ENCODE measurements at places on chromosomes 3 and 15.

DNA sequence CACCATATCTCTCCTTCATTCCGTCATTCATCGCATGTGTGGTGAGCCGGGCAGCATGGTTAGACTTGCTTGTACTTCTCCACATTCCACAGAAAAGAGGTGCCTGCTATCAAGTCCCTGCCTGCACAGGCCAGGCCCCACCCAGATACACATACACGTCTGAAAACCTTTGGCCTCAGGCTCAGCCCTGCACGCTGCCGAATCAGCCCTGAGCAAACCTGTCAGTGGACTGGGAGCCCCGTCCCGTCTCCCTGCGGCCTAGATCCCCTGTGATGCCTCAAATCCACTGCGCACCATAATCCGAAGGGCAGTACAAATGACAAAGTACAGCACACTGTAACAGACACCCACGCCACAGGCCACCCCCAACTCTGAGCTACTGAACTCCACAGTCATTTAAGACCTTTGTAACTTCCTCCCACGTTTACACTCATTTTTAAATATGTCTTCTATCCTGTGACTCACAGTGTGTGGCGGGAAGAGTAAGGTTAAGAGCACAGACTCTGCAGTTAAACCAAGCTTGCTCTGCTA is 67.1 kb downstream of the MB21D2 start:
- DNase-seq: no peak

- DNase-seq: peak; percentile 10
These were observed 41.3 kb downstream of the SSR3 start for GRCh38 chr3:156513619-156514018.

DNA sequence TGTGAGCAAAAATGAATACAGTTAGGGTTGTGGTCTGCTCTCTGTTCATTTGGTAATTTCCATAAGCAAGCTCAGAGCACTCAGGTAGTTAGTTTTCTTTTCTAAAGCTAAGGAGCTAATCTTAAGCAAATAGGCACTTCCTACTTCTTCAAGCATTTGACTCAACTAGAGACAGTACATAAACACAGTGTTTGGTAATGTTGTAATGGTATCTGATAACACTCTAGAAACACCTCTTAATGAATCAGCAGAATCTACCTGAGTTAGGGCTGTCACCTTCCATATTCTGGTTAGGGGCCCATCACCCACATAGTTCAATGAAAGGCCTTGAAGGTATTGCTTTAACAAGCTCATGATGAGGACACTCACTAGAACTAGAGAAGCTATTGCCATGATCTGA is 83.1 kb downstream of the PLCH1 start:
- DNase-seq: no peak

DNA sequence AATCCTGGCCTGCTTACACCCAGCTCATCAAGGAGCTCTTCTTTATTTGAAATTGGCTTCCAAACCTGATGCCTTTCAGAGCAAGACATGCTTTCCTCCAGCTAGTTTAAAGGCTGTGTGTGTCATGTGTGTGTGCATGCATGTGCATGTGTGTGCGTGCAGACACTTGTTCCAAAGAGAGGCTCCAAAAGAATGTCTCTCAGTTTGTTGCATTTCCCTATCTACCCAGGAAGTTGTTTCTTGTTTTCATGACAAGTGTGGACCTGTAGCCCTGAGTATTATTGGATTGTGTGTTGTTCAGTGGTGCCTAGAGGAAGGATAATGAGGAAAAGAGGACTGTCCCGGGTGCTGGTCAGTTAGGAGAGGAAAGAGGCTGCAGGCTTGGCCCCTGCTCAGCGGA is 240.0 kb downstream of the THSD4 start:
- DNase-seq: no peak

GRCh38 chr3:124774327-124774718 is 44.1 kb downstream of the UMPS start:
- DNase-seq: no peak

DNA sequence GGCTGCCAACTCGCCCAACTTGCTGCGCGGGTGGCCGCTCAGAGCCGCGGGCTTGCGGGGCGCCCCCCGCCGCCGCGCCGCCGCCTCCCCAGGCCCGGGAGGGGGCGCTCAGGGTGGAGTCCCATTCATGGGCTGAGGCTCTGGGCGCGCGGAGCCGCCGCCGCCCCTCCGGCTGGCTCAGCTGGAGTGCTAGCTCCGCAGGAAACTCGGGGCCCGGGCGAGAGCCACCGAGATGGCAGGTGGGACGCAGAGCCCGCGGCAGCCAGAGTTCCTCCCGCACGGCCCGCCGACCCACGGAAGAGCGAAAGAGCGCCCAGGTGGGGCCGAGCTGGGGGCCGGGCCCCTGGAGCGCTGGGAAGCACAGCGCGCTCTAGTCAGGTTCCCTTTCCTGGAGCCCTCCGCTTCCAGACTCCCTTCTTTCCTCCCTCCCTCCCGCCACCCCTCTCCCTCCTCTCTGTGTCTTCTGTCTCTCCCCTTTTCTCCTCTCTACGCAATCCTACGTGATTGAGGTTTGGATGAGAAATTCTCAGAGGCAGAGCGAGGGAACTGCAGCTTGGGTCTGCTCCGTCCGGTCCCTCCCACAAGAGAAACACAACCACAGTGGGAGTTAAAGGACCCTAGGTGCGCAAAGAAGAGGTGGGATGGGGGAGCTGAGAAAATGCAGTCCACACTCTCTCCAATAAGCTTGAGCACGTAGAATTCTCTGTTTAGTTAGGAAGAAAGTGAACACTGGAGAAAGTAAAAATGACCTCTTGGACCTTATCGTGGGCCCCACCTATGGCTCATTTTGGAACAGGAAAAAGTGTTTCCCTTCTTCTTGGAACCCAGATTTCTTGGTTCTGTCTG is 317.3 kb downstream of the FGF12 start:
- DNase-seq: peak; percentile 9

DNA sequence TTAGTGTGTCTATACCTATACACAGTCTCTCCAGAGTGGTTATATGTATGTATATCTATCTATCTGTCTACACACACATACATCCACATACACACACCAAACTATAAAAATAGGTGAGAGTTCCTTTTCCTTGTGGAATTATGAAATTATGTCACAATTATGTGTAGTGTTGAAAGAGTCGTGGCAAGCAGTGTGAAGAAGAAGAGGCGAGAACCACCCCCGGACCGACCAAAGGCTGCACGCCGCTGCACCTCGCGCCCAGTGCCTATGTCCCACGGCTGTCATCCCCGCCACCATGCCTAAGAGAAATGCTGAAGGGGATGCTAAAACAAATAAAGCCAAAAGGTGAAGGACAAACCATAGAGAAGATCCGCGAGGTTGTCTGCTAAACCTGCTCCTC is 95.0 kb upstream of the RAP2B start:
- DNase-seq: no peak

GRCh38 chr15:70586241-70586640 is 177.1 kb downstream of the UACA start:
- DNase-seq: no peak

DNA sequence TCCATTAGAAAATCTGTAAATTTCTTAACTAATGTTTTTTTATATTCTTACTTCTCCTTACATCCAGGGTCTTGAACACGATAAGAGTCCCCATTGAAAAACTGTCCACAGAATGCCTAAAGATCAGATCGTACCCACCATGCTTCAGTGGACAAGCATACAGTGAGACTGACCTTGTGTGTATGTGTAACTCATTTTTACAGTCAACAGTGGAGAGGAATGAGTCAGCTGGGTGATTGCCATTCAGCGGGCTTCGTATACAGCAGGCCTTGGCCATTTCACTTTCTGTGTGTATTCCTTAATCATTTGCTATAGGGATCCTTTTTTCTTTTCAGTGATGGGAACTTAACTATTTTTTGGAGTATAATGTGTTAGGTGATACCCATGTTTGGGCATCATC is 10.6 kb downstream of the PARP14 start:
- no peak for DNase-seq

GRCh38 chr3:169173231-169173630 is 490.3 kb downstream of the MECOM start:
- DNase-seq: peak; percentile 11

DNA sequence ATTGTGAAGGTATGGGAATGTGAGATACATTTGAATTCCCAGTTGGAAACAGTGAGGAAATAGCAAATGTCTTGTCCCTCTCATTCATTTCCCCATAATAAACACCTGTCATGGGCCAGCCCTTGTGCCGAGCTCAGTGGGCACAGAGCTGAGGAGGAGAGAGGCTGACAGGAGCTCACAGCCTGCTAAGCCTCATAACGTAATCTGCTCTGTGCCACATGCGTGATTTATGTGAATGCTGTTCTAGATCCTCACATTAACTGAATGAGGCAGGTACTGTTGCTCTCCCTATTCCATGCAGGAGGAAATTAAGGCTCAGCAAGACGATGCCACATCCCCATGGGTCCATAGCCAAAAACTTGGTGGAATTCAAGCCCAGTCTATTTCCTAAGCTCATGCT is 35.2 kb upstream of the RHO start:
- DNase-seq: no peak

- DNase-seq: no peak
These were observed 164.6 kb downstream of the GOLGA6L4 start for GRCh38 chr15:84400017-84400740.

GRCh38 chr3:102084704-102085103 is 235.4 kb downstream of the NFKBIZ start:
- no peak for DNase-seq

DNA sequence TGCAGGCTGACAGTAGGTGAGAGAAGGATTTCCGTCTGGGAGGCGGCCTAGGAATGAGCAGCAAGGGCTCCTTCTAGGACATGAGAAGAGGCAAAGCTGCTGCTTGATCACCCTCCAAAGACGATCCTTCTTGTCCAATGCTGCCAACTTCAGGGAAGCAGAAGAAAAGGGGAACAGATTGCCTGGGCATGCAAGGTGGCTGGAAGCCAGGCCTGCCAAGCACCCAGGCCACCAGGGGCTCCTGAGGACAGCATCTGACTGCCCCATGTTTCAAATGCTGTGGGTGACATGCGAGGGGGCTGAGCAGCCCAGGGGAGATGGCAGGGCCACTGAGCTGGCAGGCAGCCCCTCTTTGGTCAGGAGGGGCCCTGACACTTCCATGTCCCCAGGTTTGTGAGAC is 3.3 kb upstream of the GRIP2 start:
- DNase-seq: no peak

All from NCI-H510A treated with DMSO at 0.1 percent for 48 hours (cell line).